SW 1271 (cell line): ENCODE measurements at places on chromosomes 3 and 15.
A peak's percentile ranks its signal among the peaks of the same experiment; 100 is the strongest.

DNA sequence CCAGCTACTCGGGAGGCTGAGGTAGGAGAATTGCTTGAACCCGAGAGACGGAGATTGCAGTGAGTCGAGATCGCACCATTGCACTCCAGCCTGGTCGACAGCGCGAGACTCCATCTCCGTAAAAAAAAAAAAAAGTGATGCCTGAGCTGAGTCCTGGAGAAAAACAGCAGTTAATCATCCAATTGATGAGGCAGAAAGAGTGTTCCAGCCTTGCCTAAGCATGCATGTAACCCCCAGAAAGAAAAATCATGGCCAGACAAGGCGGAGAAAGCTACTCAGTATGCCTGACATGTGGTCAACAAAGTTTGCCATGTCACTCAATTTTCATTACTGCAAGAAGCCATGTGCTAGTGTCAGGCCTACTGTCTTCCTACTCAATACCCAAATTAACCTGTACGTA, 593.1 kb upstream of the MDFIC2 start:
- DNase-seq, result no peak

- no peak for DNase-seq
Observed at GRCh38 chr3:51673802-51674654, 3.0 kb downstream of the TEX264 start.

GRCh38 chr3:15264486-15264885, 58.4 kb downstream of the CAPN7 start:
- no peak for DNase-seq

DNA sequence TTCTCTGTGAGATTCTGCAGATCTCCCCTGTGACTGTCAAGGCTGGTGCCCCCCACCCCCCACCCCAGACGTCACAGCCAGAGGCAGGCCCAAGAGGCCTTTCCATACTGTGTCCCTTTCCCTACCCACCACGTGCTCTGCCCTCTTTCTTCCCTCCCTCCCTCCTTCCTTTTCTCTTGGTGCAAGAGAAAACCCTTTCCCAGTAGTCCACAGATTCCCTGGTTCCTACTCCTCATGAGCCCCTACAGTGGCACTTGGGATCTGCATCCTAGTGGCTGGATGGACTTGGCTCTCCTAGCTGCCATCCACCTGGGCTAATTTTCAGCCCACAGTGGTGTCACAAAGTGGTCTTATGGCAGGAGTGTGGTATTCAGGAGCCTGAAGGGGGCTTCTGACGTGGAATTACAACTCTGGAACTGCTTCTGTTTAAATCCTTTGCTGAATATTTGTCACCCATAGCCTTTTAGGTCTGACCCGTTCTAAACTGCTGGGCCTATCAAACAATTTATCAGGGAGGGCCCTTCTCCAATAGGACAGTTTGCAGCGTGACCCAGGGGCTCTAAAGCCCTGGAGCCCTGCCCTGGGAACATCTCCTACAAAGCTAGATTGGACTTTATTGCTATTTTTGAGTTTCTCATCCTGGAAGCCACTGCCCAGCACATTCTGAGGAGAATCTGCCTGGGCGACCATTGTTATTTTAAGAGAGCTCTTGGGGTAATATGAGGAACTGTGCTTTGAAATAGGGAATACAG, 35.3 kb downstream of the KLF13 start:
- no peak for DNase-seq

DNA sequence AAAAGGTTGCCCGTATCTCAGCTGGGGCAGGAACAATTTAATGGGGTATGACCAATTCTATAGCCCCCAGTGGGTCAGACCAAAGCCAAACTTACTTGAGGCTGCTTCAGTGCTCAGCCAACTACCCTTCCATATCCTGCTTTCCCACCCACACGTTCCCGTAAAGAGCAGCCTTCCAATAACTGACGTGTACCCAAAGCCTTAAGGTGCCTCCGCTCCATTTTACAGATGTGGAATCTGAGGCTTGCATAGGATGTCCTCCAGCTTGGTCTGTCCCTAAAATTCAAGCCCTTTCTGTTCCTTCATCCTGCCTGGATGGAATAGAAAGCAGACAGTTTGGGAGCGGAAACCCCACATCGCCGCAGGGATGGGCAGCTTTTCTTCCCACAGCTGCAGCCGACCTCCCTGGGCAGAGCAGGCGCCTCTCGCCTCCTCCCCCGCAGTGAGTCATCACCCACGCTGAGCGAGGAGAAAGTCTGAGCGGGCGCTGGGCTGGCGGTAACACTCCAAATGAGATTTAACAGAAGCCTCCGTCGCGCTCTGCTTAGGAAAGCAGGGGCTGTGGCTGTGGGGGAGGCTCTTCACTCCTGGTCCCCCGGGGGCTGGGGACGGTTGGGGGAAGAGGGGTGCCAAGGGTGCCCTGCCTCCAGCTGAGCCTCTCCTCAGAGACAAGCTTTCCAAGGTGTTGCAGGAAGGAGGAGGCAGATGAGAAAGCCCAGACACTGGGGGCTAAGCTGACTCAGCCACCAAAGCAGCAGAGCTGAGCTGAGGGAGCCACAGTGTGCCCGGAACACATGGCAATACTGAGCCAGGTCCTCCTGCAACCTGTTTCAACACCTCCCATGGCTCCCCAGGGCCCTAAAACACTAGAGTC, 57.8 kb upstream of the HRH1 start:
- DNase-seq, result peak; percentile 81

DNA sequence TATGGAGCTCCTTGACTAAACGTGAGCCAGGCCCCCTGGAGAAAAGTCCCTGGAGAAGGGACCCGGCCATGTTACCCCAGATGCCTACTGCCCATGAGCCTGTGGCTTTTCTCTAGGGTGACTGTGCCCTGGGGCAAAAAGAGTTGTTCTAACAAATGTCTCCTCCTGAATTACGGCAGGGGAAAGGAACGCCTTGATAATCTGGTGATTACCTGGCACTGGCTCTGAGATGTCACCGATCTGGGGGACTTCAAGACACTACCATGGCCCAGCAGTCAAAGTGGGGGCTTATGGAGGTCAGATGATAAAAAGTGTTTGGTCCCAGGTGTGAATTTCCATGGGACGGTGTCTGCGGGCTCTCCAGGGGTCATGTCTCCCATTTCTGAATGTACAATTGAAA, 140.7 kb downstream of the KLF13 start:
- DNase-seq, result no peak

GRCh38 chr15:82681371-82681770, 28.3 kb downstream of the AP3B2 start:
- no peak for DNase-seq

DNA sequence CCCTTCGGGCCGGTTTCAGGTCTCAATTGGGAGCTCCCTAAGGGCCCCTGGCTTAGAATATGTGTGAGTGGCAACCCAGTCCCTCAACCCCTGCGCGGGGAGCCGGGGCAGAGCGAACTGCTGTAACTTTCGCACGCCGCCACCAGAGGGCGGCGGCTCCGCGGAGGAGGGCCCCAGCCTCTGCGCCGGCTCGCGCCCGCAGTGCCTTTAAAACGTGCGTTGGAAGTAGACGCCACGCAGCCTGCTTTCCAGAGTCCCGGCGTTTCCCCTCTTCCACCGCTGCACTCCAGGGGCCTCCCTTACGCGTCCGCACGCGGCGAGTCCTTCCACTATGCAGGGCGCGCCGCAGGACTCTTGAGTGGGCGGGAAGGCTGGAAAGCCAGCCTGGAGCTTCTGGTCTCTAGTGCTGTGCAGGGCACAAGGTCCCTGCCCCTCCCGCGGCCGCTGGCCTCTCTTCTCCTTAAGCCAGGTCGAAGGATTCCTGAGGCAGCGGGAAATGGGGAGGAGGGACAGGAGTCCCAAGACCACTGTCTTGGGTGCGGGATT, 23.7 kb upstream of the RNU6-1 start:
- peak; percentile 30 for DNase-seq

DNA sequence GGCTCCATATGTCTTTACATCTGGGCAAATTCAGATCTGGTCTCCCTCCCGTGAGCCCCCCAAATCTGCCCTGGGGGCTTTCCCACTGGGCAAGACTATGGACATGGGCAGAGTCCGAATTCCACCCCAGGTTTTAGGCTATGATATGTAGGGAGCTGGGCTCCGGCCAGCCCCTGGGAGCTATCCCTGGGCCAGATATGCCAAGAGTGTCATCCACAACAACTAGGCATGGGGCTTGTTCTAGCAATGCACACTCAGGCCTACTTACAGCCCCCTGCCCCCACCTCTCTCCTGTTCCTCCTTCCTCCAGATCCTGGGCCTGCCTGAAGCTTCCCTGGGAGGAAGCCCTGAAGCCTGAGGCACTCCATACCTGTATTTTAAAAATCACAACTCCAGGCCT, 622 bp downstream of the XIRP1 start:
- no peak for DNase-seq

DNA sequence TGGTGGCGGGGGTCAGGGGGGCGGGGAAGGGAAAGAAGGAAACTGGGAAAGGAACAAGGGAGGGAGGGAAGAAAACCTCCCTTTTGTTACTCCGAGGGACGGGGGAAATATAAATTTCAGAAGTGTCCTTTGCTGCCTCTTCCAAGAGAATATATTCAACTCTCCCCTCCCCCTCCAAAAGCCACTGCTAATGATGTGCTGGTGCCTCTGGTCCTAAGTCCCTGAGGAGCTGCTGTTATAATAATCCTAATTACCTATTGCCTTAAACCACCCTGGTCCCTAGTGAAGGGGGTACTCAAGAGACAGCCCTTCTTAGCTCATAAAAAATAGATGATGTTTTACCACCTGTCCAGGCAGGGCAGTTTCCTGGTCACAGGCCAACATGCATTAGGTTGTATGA, 118.3 kb upstream of the TRIM42 start:
- DNase-seq, result no peak

- DNase-seq, result no peak
Observed at GRCh38 chr15:91854639-91854990, 1.1 kb downstream of the SLCO3A1 start.

GRCh38 chr3:78741066-78741645, 1026.6 kb downstream of the ROBO1 start:
- DNase-seq, result no peak

DNA sequence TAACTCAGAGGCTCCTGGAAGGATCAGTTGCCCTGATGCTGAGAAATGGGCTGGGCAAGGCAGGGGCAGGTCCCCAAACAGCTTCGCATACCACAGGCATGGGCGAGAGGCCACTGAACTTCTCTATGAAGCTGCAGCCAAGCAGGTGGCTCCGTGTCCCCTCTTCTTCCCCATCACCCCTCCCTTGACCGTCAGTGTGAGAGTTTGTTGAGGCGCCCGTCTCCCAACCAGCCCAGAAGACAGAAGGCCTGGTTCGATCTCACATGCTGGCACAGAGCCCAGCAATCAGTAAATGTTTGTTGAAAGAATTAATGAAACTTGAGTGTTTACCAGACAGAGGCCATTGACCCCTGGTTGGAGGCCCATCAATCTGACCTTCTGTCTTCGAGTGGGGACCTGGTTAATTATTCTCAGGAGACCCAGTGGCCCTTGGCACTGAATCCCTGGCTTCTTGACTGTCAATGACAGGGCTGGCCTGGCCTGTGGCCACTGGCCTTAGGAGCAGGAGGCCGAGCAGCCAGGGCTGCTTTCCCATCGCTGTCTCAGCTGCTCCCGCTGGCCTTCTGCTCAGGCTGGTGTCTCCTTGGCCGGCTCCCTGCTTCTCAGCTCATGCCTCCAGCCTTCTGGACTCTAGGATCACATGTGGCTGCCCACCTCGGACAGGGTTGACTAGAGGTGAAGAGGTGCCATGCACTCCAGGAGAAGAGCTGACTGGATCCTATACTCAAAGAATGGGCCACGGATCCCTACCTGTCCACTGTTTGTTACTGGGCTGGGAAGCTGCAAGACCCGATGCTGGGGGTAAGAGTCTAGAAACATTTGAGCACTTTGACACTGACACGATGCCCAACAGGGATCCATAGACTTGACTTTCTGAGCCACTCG, 113.4 kb downstream of the ASB7 start:
- DNase-seq, result no peak

GRCh38 chr15:50055332-50055731, 63.7 kb downstream of the ATP8B4 start:
- DNase-seq, result no peak

DNA sequence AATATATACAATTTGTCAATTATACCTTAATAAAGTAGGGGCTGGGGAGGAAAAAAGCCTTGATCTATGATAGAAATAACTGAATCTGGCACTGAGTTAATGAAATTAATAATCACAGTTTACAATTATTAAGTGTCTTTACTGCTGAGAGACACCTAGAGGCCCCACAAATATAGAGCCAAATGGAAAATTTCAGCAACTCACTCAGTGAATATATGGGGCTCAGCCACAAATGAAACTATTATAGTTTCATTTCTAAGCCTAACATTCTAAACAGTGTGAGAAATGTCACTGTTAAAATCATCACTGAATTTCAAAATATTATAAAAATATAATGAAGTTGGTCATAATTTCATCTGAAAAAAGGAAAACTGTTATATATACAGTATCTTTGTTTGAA, 40.3 kb downstream of the GNB4 start:
- no peak for DNase-seq

GRCh38 chr15:37480482-37480881, 380.1 kb upstream of the MEIS2 start:
- DNase-seq, result no peak

- DNase-seq, result no peak
Observed at GRCh38 chr15:99345832-99346462, 94.7 kb downstream of the LRRC28 start.

DNA sequence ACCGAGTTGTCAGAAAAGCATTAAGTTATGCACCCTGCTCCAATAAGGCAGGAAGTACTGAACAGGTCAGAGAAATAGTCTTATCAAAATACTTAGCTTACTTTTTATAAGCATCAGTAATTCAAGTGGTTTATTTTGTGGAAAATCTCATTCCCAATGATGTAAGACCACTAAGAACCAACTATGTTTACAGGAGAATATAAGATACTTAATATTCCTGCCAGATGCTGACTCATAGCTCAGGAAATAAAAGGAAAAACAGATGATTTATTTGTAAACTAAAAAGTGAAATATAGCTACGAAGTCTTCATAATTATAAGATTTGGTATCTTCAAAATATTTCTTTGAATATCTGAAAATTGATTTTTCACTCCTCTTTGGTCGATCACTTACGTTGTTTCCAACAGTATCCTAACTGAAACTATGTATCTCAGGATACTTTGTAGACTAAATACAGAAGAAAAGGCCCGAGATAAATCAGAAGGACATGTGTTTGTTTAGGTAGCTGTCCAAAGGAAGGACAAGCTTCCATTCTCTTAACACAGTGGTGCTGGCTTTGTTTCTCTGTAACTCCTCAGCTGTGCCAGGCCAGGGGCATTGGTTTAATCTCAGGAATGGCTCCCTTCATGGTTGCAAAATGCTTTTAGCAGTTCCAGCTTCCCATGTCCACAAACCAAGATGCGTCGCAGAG, 295.8 kb downstream of the GBE1 start:
- no peak for DNase-seq

DNA sequence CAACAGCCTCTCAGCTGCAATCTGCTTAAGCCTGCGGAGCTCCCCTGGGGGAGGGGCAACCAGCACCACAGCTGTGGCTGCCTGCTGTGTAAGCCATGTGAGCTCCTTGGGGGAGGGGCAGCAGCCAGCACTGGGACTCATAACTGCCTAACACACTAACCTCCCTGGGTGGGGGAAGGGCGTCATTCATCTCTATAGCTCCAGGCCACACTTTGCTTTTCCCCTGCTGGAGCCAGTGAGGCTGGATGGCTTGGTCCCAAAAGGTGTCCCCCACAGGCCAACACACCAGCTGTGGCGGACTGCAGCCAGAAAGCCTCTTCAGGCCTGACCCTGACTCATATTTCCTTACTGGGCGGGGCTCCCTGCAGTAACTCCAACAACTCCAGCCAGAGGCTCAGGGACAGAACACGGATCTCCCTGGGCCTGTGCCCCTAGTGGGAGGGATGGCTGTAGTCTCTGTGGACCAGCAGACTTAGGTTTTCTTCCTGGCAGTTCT, 129.8 kb downstream of the PPM1L start:
- no peak for DNase-seq

GRCh38 chr3:26381411-26381810, 241.2 kb upstream of the LRRC3B start:
- no peak for DNase-seq

GRCh38 chr3:22474706-22475445, 723.9 kb upstream of the ZNF385D start:
- peak; percentile 43 for DNase-seq
